Bronchial smooth muscle cell (primary cell): ENCODE measurements at places on chromosomes 3 and 15. TPM values are rescaled to one million over a fixed set of nuclear protein-coding genes. Genes with fewer than 3 reads are reported as not detected.

WDR5B gene
- total RNA-seq, result 3.7 and 5.0 TPM in 2 replicates

RBMS3 gene
- 43.2 and 50.8 TPM in 2 replicates for total RNA-seq

SEMA5B gene
- total RNA-seq, result not detected in 2 replicates

PHLDB2 gene
- 19.5 and 22.9 TPM in 2 replicates for total RNA-seq

XYLB gene
- 3.6 and 5.8 TPM in 2 replicates for total RNA-seq

CCDC54 gene
- total RNA-seq, result not detected in 2 replicates

ATP11B gene
- 40.4 and 46.0 TPM in 2 replicates for total RNA-seq

GOLGA8S gene
- under 0.01 and 0.09 TPM in 2 replicates for total RNA-seq

ZNF717 gene
- 19.7 and 21.3 TPM in 2 replicates for total RNA-seq

REC114 gene
- total RNA-seq, result not detected in 2 replicates

TTC23 gene
- total RNA-seq, result 24.7 and 26.4 TPM in 2 replicates
